ENCODE measurements at places on chromosomes 16 and 17.

DNA sequence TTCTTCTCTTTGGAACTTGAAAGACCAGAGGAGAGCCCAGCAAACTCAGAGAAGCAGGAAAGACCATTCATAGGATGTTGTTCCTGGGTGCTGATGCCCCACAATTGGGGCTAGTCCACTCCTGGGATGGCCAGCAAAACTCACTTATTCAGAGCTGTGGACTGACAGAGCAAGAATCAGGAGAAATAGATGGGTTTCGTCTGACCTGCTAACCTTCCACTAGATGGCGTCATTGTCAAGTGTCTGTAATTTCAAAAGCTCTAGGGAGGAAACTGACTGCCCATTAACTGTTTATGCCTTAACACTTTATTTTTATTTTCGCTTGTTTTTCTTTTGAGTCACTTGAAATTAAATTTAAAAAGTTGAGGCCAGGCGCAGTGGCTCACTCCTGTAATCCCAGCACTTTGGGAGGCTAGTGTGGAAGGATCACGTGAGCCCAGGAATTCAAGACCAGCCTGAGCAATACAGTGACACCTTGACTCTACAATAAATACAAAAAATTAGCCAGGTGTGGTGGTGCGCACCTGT is 28.7 kb upstream of the MILR1 start:
- DNase-seq: no peak

GRCh38 chr17:75661531-75661930 is 5.4 kb downstream of the RECQL5 start:
- DNase-seq: no peak

GRCh38 chr17:17796787-17797061 is 40.1 kb downstream of the SREBF1 start:
- DNase-seq: no peak

GRCh38 chr17:44122816-44123355 is 555 bp downstream of the HDAC5 start:
- no peak for DNase-seq

DNA sequence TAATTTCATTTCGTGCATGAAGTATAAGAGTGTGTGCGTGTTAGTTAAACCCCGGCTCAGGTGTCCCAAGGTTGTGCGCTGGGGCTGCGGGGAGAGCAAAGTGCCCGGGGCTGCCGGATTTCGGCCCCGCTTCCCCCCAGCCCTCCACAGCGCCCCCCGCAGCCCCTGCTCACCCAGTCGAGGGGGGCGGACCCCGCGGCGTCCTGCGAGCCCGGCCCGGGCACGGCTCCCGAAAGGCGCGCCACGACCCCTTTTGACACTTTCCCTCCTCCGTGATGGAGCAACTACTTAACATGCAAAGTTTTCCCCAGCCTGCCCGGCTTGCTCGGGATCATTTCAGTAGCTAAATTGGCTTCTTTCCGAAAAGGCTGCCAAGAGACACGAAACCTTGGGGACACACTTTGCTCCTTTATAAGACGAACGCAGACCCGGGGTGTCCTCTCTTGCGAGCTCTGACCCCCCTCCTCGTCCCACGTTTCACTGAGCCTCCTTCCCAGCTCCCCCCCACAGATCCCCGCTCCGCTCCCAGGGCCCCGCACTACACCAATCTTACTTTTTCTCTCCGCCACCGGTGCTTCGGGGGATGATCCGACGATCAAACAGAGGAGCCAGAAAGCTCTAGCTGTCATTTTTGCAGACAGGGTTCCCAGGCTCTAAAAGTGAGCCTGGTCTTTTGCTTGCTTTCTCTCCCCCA is 552 bp downstream of the C17orf58 start:
- no peak for DNase-seq

DNA sequence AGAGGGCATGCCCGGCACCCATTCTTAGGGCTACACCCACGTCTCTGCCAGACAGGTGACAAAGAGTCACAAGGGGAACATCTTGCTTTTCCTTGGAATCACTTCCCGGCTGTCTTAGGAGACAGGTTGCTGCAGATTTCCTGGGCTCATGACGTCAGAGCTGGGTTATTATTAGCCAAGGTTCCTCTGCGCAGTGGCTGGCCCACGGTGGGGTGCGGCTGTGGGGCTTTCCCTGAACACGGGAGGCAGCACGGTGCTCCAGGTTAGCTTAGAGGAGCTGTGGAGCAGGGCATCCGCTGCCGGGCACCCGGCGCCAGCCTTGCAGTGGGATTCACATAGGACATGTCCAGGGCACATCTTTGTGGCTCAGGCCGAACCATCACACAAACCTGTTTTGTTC is 118.0 kb upstream of the PLCG2 start:
- DNase-seq: no peak

- no peak for DNase-seq
Measured at GRCh38 chr16:3509470-3509928, 8.7 kb downstream of the CLUAP1 start.

GRCh38 chr17:61307905-61308886 is 91.4 kb upstream of the TBX2 start:
- no peak for DNase-seq

DNA sequence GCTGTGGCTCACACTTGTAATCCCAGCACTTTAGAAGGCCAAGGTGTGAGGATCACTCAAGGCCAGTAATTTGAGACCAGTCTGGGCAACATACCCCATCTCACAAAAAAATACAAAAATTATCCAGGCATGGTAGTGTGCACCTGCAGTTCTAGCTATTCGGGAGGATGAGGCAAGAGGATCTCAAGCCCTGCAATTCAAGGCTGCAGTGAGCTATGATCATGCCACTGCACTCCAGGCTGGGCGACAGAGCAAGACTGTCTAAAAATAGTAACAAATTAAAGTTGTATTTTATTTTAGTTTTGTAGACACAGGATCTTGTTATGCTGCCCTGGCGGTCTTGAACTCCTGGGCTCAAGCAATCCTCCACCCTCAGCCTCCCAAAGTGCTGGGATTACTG is 18.2 kb downstream of the USP31 start:
- DNase-seq: no peak

DNA sequence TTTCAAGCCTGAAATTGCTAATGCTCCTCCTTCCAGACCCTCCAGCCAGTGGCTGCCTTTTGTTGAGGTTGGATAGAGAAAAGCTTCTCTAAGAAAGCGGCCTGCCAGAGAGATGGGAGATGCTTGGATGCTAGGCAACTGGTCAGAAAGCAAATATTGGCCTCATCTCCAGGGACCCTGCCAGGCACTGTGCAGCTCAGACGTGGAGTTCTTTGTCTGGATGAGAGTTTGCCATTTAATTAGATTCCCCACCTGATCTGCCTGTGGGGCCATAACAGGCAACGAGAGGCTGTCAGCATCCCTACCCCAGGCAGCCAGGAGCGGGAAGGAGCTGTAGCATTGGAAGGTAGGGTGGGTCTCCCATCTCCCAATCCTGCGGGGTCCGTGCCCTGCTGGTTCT is 52.7 kb downstream of the ASIC2 start:
- DNase-seq: no peak

GRCh38 chr17:74678541-74678940 is 34.2 kb downstream of the CD300LF start:
- no peak for DNase-seq

GRCh38 chr17:70327723-70328122 is 158.4 kb downstream of the KCNJ2 start:
- DNase-seq: no peak

DNA sequence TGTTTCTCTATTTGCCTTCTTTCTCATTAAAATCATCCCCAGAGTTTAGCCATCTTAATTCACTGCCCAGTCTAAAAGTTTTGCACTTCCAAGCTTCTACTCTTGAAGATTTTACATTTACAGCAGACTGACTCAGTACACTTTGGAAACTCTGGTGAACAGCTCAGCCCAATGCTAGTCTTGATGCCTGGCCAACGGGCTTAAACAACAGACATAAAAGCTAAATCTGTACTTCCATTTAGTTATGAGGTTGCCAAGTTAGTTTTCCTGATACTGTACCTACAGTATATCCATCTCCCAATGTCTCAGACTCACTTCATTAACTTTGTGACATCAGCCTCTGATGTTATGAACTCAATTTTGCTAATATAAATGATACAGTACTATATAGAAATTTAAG is 891.8 kb upstream of the SOX9 start:
- DNase-seq: no peak

DNA sequence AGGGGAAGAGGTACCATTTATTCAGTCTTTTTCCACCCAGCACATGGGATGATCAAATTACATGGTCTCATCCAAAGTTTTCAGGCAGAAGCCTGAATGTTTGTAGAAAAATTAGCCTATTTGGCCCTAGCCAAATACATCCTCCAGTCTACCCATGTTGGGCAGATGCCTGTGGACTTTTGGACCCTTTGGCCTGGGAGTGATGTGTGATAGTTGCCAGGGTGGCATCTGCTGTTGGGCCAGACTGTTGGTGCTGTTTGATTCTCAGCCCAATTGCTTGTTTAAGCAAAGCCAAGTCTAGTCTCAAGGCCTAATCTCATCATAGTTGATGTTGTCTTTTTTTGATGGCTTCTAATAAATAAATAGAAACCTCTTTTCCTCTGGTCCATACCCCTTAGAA is 419.0 kb downstream of the CDH13 start:
- no peak for DNase-seq

DNA sequence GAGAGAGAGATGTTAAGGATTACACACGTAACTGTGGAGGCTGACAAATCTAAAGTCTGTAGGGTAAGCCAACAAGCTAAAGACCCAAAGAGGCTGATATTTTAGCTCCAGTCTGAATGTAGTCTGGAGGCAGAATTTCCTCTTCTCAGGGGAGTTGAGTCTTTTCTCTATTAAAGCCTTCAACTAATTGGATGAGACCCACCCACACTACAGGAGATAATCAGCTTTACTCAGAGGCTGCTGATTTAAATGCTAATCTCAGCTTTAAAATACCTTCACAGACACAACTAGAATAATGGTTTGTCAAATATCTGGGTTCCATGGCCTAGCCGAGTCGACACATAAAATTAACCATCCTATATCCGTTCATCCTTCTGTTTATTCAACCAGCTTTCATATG is 204.3 kb upstream of the PSMD7 start:
- no peak for DNase-seq

DNA sequence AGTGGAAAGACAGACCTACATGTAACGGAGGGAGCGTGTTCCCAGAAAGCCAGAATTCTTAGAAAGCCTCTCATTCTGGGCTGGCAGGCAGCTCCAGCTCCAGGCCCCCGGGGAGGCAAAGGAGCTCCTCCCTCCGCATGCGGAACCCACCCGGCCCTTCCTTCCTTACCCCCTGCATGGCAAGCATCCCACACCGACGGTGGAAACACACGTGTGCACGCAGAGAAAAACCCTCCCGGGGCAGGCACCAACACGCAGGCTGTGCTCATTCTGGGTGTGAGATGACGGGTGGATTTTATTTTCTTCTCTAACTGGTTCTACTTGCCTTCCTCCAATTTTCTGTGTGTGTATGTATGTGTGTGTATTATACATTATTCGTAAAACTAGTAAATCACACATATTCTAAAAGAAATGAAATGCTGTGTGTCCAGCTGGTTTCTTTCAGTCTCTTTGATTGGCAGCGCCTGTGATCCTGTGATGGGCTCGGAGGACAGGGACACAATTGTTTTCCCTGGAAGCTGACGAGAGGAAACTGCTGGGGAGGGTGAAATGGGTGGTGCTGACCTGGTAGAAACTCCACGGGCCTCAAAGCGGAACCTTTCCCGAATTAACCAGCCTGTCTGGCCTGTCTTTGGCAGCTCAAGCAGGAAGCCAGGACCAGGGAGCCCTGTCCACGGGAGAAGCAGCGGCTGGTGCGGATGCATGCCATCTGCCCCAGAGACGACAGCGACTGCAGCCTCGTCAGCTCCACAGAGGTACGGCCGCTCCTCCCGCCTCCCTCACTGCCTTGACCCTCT is 22.2 kb downstream of the CARD14 start:
- no peak for DNase-seq

GRCh38 chr16:89450537-89450936 is 39.8 kb downstream of the ANKRD11 start:
- DNase-seq: no peak

- DNase-seq: no peak
Measured at GRCh38 chr16:8194794-8195193, 395.5 kb downstream of the TMEM114 start.

GRCh38 chr17:2532146-2532720 is 20.5 kb upstream of the METTL16 start:
- DNase-seq: no peak

DNA sequence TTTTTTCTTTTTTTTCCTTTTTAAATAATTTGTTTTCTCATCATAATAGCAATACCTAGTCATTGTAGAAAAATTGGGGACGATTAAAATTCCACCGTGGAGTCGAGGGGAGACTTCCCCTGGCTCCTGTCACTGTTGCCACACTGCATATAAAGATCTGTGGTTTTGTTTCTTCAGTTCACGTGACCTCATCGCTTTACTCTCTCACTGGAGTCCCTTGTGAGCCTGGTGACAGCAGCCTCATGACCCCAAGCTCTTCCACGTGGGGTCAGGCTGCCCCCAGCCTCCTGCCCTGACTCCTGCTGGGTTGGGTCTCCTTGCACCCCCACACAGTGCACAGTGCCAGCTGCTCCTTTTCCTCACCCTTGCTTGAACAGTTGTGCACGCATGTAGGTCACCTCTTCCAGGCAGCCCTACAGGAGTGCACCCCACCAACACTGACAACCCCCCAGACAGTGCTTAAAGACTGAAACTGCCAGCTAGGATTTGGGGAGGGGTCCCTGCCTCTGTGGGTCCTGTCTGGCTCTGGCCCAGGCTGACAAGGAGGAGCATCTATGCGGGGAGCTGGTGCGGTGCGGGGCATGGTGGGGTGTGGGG is 7.3 kb upstream of the METRNL start:
- no peak for DNase-seq

DNA sequence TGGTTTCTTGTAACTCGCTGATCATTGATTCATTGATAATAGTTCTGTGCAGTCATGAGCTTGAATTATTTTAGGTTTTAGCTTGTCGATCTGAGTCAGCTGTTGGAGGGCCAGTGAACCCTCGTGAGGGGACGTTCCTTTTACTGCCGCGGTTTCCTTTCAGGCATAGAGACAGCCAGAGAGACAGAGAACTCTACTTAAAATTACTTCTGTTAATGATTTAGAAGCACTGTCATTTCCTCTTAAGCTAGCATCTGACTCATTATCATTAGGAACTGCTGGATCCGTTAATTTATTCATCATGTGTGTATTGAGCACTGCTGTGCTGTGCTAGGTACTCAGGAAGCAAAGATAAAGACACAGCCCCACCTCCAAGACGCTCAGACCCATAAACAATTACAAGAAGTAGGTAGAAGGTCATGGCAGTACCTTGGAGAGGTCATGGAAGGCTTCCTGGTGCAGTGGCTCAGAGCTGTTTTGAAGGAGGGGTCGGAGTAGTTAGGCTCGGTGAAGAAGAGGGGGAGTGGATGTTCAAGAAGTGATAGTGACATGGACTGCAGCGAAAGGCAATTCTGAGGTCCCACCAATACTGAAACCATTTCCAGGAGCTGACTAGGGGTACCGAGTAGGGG is 3.3 kb downstream of the PGS1 start:
- no peak for DNase-seq
